GM04504 (cell line): ENCODE measurements at places on chromosomes 2 and 18.

- DNase-seq, result no peak
Observed at GRCh38 chr2:112588611-112589045, 4.2 kb downstream of the CHCHD5 start.

DNA sequence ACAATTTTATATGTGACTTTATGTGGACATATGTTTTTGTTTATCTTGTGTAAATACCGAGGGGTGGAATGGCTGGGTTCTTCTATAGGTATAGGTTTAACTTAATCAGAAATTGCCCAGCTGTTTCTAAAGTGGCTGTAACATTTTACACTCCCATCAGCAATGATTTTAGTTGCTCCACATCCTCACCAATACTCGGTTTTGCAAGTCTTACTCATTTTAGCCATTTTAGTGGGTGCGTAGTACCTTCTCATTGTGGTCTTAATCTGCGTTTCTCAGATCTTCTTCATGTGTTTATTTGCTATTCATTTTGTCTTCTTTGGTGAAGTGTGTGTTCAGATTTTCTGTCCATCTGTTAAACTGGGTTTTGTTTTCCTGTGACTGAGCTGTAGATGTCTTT lies 95.4 kb upstream of the BCL2L11 start:
- DNase-seq, result no peak

DNA sequence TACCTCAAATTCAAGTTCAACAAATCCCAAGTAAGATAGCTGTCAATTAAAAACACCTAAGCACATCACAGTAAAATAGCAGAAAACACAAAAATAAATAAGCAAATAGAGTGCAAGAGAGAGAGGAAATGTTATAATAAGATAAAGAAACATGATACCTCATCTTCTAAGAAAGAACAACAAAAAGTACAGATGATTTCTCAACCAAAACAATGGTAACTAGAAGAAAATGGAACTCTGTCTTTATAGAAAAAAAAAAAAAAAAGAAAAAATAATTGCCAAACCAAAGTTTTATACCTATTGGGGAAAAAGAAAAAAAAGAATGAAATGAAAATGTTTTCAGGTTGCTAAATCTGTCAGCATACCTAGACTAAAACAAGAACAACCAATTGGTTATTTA lies 1253.5 kb upstream of the CDH2 start:
- no peak for DNase-seq

DNA sequence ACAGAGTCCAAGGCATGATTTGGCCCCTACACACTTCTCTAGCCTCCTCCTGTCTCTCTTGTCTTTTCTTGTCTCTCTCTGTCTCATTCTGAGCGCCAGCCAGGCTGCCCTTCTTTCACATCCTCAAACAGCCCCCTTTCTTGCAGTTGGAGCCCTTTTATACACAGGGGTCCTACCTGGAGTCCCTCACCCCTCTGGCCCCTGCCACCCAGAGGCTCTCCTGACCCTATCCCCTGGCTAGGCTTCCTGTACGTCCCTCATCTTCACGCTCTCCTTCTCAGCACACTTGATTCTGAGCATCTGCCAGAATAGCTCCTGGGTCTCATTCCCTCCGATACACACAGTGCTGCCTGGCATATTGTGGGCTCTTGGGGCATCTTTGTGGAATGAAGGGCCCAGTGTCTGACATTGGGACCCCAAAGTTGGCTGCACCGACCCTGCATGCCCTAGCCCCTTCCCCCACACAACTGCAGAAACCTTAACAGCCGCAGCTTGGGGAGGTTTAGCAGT lies 261.9 kb downstream of the DYSF start:
- no peak for DNase-seq

DNA sequence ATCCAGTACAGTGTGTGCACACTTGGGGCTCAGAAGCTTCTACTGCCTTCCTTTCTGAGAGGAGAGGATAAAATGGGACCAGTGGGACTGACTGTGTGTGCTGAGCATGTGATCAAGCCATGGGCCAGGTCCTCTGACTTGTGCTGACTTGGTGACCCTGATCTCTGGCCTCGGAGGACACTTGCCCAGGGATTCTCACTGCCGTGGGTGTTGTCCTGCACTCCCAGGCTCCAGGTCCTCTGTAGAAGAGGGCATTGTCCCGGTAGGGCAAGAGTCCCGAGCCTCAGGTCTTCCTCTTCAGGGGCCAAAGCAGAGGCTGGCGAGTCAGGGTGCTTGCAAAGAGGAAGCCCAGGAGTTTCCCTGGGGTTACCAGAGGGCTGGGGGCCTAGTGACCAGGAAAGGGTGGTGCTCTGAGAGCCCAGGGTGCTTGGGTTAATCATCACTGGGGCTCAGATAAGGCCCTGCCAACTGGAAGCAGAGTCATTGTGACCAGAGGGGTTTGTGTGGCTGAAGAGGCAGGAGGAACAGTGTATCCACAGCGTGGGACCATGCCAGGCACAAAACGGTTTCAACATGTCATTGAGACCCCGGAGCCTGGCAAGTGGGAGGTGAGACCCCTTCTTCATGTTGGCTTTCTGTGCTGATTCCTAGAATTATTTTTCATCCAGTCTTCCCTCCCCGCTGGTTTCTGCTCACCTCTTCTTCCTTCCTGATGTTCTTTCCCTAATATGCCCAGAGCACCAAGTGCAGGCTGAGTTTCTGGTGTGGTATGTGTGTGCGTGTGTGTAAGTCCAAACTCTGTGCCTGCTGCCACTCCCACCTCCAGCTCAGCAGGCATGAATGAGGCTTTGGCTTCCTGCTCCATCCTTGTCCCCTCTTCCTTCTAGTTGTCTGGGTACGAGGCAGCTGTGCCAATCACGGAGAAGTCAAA lies at the start of gene GCKR:
Gene GCKR, plus strand, starts transcription at position 483 of the 931 bp plus-strand sequence. Its CDS starts 66 bp downstream, at position 549.
- no peak for DNase-seq

- DNase-seq, result no peak
Observed at GRCh38 chr2:196170606-196171247, 651 bp downstream of the STK17B start.

DNA sequence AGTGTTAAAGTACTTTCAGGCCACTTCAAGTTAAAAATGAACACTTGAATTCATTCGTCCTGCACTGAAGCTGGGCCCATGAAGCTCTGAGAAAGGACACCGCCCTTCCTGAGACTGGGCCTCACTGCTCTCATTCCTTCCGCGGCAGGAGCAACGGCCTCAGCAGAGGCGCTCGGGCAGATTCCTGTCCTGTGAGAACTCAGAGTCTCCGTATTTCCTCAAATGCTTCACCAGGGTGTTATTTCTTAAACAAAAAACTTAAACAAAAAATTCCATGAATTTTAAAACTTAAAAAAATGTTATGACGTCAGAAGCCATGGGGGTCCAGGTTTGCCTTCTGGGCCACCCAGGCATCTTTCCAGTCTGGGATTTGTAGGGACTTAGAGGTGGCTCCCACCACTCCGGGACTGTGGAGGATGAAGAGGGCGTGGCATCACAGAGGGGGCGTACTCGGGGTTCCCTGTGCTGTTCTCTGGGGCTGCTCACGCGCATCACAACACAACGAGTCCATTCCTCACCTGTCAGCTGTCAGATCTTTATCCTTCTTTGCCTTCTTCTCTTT lies 115.9 kb upstream of the ASB18 start:
- DNase-seq, result no peak

DNA sequence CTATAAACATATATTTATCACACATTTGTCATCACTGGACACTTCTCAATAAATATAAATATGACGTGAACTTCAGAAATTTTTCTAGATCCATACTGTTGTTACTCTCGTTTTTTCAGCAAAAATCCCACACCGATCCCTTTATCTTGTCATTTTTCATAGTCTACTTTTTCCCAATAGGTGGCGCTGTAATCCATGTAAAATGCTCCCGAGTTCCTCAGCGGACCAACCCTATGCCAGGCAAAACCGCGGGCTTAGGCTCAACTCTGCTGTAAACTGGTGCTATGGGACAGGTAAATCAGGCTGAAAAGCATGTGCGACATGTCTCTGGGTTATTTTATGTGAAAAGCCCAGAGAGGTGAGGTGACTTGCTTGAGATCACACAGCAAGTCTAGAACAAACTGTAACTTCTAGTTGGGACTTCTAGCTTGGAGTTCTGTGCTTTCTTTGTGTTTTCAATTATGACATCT lies 104.0 kb downstream of the COBLL1 start:
- peak; percentile 36 for DNase-seq

DNA sequence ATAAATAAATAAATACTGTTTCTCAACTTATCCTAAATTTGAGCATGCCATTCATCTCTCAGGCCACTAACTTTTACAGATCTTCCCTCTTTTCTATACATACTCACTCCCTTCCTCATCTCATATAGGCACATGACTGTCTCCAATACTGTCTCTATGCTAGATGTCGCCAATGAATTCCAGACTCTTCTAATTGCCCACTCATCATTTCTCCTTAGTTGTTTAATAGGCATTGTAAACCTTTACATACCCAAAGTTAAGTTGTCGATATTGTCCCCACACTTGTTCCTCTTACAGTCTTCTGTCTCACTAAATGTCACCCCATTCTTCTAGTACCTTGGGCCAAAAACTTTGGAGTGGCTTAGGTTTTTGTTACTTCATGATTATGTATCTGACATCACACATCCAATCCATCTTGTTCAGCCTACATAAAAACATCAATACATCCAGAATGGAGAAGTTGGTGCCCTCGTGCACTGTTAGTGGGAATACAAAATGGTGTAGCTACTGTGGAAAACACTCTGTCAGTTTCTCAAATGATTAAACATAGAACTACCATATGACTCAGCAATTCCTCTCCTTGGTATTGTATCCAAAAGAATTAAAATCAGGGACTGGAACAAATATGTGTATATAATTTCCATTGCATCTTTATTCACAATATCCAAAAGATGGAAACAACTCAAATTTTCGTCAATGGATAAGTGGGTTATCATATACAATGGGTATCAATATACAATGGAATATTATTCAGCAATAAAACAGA lies 935.1 kb downstream of the SLC4A3 start:
- DNase-seq, result no peak

DNA sequence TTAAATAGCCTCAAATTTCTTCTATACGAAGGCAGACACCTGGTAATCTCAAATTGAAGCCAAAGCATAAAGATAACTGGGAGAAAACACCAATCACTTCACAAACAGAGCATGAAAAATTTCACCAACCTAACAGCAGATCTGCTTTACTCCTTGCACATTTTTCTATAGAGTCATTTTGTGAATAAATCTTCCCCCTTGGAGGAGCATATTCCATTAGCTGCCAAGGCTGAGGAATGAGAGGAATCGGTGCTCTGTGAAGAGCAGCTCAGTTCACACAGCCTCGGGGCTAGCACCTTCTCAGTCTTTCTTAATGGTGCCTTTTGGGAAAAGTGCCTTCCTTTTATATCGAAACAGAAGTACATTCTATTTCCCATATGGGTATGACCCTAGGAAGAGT lies 1313.7 kb upstream of the NRXN1 start:
- no peak for DNase-seq

- no peak for DNase-seq
Observed at GRCh38 chr2:53098696-53099078, 668.9 kb upstream of the CHAC2 start.

GRCh38 chr2:78145997-78146722 lies 624.0 kb upstream of the LRRTM4 start:
- no peak for DNase-seq

DNA sequence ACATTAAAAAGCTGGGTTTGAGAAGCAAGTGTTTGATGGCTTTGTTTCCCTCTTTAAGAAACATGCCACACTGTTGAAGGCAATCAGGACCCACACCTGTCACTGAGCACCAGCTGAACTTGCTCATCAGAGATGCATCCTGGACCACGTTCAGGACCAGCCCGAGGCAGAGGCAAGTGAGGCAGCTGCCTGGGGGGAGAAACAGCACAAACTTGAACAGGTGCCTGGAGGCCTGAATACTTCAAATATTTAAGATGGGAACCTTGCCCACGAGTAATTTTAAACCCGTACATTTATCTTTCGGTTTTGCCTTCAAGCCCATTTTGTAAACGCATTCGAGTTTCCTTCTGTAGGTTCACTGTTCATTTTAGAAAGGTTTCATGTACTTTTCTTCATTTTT lies 421.3 kb downstream of the NYAP2 start:
- no peak for DNase-seq

DNA sequence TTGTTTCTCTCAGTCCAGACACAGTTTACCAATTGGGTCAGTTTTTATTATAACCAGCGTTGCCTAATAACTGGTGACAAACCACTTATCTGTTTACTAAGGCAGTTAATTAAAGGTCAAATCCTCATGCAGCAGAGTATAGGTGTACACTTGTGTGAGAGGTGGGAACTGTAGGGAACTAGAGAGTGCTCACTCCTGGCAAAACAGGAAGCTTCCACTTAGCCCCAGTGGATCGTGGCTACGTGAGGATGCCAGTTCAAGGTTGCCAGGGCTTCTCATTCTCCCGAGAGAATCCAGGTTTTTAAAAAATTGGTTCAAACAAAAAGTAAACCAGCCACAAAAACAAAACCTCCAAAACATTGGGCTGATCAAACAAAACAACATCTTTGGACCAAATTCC lies 8.1 kb downstream of the CYBRD1 start:
- no peak for DNase-seq

DNA sequence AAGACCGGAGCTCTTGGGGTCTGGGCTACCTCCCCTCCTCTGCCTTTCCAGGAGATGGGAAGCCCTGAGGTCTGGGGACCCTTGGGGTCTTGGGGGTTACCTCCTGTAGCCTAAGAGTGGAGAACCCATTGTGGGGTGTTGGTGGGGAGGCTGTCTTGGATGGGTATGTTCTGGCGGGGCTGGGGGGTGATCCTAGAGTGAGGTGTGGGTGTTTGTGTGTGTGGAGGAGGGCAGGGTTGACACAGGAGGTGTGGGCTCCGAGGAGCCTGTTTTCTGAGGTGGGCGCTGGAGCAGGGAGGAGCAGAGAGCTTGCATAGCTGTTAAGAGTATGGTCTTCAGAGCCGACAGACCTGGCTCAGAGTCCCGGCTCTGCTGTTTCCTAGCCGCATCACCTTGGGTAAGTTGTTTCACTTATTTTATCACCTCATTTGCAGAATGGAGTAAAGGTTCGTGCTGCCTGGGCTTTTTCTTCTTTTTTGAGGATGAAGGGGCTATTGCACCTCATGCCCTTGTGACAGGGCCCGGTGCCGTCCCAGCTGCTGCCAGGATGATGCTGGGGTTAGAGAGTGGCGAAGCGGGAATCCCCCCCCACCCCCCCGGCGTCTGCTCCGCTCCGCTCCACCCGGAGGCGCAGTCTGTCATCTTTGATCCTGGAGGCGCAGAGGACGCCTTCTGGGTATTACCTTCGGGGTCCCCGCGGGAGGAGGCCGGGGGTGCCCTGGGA lies 17.2 kb downstream of the TET3 start:
- no peak for DNase-seq

DNA sequence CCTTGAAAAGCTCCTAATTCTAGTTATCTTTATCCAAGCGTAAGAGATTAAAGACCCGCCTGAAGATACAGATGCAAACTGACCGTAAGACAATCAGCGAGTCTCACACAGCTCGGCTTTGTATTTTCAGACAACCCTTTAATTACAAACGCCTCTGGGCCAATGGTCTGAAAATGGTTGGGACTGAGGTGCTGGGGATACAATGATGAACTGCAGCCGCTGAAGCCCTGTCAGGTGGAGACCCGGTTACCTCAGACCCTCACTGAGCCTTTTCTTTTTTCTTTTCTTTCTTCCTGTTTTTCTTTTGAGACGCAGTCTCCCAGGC lies 715 bp upstream of the CFAP36 start:
- DNase-seq, result no peak
